Cardiac muscle cell (in vitro differentiated cells and primary cell): ENCODE measurements at places on chromosomes 12 and 14. TPM values are rescaled to one million over a fixed set of nuclear protein-coding genes. Genes with fewer than 3 reads are reported as not detected.
A peak's percentile ranks its signal among the peaks of the same experiment; 100 is the strongest.

- no peaks in the 10 kb centered on the region for H3K27me3 ChIP-seq
- peak; percentile 66 for DNase-seq
- no peak overlapping the region for H3K27ac ChIP-seq
Measured at GRCh38 chr12:115204957-115205754, 521.2 kb upstream of the TBX3 start.

DNA sequence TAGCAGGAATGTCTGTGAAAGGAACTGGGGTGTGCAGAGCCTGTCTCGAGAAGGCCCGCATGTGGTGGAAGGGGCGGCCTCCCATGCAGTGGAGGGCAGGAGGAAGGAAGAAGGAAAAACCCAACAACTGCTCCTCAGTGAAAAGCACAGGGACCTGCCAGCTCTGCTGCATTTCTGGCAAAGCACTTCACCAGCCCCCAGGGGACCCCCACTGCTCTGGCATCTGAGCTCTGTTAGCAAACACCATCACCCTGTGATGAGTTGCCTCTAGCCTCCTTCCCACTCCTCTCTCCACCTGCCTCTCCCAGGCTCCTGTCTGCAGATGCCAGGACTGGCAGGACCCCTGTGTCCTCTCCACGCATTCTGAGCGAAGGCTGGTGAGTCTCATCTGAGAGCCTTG, 69.0 kb upstream of the DDX11 start:
- no peaks in the 10 kb centered on the region for H3K27me3 ChIP-seq
- H3K4me3 ChIP-seq = no peak overlapping the region
- no peak overlapping the region for H3K27ac ChIP-seq
- no peaks in the 10 kb centered on the region for H3K36me3 ChIP-seq
- DNase-seq = no peak
- no peaks in the 10 kb centered on the region for H3K4me1 ChIP-seq

- H3K27me3 ChIP-seq = no peaks in the 10 kb centered on the region
- H3K4me1 ChIP-seq = peaks cover 14% of the 10 kb centered on the region
- H3K36me3 ChIP-seq = peaks cover 2% of the 10 kb centered on the region
- H3K4me3 ChIP-seq = no peak overlapping the region
Measured at GRCh38 chr12:124451637-124452243, 115.7 kb downstream of the NCOR2 start.

DNA sequence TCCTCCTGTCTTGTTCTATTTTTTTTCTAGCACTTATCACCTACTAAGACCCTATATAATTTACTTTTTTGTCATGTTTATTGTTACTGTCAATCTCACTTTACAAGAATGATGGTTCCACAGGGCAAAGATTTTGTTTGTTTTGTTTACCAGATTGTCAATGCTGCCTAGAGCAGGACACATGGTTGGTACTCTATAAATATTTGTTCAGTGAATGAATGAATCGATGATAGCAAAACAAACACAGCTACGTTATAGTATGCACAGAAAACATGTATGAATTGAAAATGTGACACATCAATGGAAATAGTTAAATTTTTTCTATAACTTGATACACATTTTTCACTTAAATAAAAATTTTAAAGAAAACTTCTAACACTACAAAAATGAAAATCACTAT, 67.1 kb upstream of the KRR1 start:
- no peak overlapping the region for H3K27ac ChIP-seq
- no peak overlapping the region for H3K4me3 ChIP-seq
- H3K4me1 ChIP-seq = no peaks in the 10 kb centered on the region
- no peaks in the 10 kb centered on the region for H3K36me3 ChIP-seq
- no peaks in the 10 kb centered on the region for H3K27me3 ChIP-seq
- DNase-seq = no peak

DNA sequence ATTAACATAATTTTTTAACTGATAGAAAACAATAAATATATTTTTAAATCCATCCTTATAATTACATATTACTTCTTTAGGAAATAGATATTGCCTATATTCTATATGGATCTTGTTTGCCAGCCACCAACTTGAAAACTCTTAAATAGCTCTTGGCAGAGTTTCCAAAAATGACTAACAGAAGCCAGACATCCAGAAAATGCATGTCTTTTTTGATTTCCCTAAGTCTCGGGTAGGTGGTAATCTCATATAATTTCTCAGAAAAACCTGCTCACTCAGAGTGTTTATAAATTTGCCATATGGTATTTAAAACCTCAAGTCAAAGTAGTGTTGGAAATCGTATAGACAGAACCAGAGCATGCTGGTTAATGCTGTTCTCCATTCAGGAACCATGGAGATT, 360.4 kb upstream of the FOXG1 start:
- no peaks in the 10 kb centered on the region for H3K36me3 ChIP-seq
- no peaks in the 10 kb centered on the region for H3K27me3 ChIP-seq
- no peaks in the 10 kb centered on the region for H3K4me1 ChIP-seq
- H3K27ac ChIP-seq = no peak overlapping the region
- no peak overlapping the region for H3K4me3 ChIP-seq
- no peak for DNase-seq

GRCh38 chr12:6819106-6820030, 2.3 kb upstream of the GPR162 start:
- H3K36me3 ChIP-seq = no peaks in the 10 kb centered on the region
- DNase-seq = no peak
- H3K27ac ChIP-seq = no peak overlapping the region
- H3K27me3 ChIP-seq = no peaks in the 10 kb centered on the region
- H3K4me3 ChIP-seq = no peak overlapping the region

GRCh38 chr14:73753887-73754795, 40.0 kb upstream of the PNMA1 start:
- DNase-seq = peak; percentile 34
- no peaks in the 10 kb centered on the region for H3K36me3 ChIP-seq
- H3K4me3 ChIP-seq = no peak overlapping the region
- H3K4me1 ChIP-seq = peaks cover 45% of the 10 kb centered on the region
- H3K27ac ChIP-seq = peak overlapping the region; percentile 84
- H3K27me3 ChIP-seq = no peaks in the 10 kb centered on the region

DNA sequence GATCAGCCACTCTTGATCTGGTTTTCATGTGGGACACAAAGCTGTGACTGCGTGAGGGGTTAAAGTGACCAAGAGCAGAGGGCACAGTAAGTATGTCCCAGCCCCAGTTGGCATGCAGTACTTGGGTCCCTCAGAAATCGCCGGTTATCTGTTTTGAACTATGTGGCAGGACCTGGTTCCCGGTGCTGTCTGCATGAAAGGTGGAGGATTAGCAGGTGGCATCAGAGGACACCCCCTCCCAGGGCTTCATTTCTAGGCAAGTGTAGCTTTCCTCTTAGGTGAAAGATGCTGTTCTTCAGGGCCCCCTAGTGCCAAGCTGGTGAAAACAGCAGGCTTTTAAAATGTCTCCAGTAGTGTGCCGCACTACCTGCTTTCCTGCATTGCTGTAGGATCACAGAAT, 57.1 kb downstream of the ATG14 start:
- peak overlapping the region; percentile 19 for H3K27ac ChIP-seq
- no peaks in the 10 kb centered on the region for H3K27me3 ChIP-seq
- peaks cover 9% of the 10 kb centered on the region for H3K4me1 ChIP-seq
- DNase-seq = peak; percentile 74
- H3K4me3 ChIP-seq = no peak overlapping the region

DNA sequence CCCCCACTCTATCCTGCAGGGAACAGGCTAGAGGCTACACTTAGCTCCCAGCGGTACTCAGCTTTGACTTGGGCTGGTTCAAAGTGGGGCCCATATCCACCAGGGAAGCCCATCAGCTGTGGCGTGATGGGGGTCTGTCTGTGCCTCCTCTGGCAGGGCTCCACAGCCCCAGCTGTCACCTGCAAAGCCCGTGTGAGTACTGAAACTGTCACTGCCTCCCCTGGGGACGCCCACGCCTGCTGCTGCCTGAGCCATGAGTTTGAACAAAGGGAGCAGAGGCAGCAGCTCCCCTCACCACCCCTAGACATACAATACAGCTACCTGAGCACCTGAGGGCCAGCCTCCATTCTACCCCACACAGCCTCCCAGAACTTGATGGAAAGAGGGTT, 5.0 kb downstream of the REM2 start:
- no peak for DNase-seq
- H3K27ac ChIP-seq = peak overlapping the region; percentile 61
- H3K27me3 ChIP-seq = no peaks in the 10 kb centered on the region
- H3K36me3 ChIP-seq = no peaks in the 10 kb centered on the region
- H3K4me3 ChIP-seq = peak overlapping the region; percentile 45

GRCh38 chr12:92297932-92298696, 152.5 kb upstream of the BTG1 start:
- DNase-seq = peak; percentile 52
- no peaks in the 10 kb centered on the region for H3K4me1 ChIP-seq
- H3K4me3 ChIP-seq = no peak overlapping the region
- H3K27me3 ChIP-seq = no peaks in the 10 kb centered on the region
- no peak overlapping the region for H3K27ac ChIP-seq
- no peaks in the 10 kb centered on the region for H3K36me3 ChIP-seq

DNA sequence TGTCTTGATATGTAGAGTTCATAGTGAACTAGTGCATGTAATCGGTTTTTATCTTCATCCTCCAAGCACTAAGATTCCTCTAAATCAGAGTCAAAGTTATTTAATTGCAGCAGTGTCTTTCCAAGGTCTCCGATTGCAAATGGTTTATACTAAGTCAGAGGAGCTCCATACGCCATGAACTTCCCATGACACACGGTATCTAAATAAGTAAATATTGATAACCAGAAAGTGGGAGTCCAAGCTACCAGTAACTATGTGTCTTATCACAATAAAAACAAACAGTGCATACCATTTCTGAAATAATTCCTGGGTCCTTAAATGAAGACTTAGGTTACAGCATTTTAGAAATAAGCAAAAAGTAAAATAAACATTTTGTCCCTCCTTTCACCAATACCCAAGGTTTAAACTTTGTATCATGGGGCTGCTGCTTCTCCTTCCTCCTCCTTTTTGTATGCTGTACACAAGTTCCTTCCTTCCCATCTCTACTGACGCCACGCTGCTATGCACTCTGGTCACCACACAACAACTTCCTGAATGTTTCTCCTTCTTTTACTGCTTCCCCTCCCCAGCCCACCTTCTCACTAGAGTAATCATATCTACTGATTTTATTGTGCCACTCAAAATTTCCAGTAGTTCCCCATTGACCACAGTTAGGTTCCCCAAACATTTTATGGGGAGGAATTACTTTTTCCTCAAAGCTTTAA, 10.7 kb downstream of the NR1H4 start:
- no peaks in the 10 kb centered on the region for H3K27me3 ChIP-seq
- DNase-seq = no peak
- no peak overlapping the region for H3K4me3 ChIP-seq
- H3K36me3 ChIP-seq = no peaks in the 10 kb centered on the region
- no peak overlapping the region for H3K27ac ChIP-seq
- H3K4me1 ChIP-seq = no peaks in the 10 kb centered on the region

GRCh38 chr14:69001375-69001774, 22.3 kb upstream of the ACTN1 start:
- no peaks in the 10 kb centered on the region for H3K36me3 ChIP-seq
- no peak for DNase-seq

DNA sequence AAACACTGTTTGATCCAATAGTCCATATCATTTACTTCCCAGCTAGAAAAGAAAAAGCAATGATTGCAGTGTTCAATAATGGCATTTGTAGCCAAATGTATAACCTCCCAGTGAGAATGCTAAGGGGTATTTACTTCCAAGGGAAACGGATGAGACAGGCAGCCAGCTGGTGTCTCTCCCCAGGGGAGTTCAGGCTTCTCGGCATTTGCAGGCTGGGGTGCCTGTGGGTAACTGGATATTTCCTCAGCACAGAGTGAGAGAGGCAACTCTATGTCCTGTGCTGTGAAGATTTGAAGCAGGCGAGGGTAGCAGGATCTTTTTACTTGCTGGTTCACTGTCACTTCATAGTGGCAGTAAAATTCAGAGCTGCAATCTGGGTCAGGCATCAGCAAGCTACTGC, 1455.6 kb upstream of the TMEM132C start:
- no peaks in the 10 kb centered on the region for H3K4me1 ChIP-seq
- no peak for DNase-seq
- H3K36me3 ChIP-seq = no peaks in the 10 kb centered on the region

Gene VRTN
- 1.3 and 3.0 TPM in 2 replicates for polyA plus RNA-seq

Gene GRIN2B
- polyA plus RNA-seq = not detected in 2 replicates
